GM04504 (cell line): ENCODE measurements at places on chromosomes 5 and 9.
A peak's percentile ranks its signal among the peaks of the same experiment; 100 is the strongest.

DNA sequence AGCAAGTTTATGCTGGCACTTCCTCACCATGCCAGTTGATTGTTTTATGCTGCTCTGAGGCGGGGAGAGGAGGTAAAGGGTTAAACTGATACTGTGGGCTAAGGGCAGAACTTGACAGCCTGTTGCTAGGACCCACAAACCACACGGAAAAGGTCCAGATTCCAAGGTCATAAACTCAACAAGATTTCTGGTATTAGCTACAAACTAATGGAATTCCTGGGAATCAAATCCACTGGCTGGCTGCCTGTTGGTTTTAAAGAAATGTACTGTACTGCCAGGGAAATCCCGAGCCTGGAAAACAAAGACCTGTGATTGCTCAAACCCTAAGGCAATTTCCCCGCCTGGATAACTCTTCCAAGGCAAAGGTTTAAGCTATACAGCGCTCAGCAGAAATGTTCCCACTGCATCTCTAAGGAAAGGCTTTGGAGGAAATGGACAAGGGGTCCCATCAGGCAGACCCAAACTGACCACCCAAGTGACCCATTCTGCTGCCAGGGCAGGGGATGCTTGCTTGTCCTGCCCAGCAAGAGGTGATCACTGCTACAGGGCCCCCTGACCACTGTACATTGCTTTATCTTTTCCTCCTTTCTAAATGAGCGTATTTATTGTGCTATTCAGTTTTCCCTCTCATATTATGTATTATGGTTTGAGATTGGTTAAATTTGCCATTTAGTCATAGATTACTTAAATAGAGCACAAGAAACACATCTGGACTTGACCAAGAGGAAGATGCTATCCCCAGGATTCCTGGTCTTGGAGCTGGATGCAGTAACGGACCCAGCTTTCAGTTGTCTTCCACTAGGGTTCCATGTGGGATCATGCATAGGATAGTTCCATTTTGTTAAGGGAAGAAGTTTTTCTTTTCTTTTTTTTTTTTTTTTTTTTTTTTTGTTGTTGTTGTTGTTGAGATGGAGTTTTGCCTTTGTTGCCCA lies 124.3 kb downstream of the SUSD1 start:
- peak; percentile 96 for DNase-seq

GRCh38 chr5:176413255-176413565 lies 3.1 kb downstream of the CLTB start:
- DNase-seq: no peak

GRCh38 chr9:21754741-21755140 lies 47.7 kb upstream of the MTAP start:
- no peak for DNase-seq

GRCh38 chr5:31626156-31626555 lies 12.8 kb upstream of the PDZD2 start:
- no peak for DNase-seq

DNA sequence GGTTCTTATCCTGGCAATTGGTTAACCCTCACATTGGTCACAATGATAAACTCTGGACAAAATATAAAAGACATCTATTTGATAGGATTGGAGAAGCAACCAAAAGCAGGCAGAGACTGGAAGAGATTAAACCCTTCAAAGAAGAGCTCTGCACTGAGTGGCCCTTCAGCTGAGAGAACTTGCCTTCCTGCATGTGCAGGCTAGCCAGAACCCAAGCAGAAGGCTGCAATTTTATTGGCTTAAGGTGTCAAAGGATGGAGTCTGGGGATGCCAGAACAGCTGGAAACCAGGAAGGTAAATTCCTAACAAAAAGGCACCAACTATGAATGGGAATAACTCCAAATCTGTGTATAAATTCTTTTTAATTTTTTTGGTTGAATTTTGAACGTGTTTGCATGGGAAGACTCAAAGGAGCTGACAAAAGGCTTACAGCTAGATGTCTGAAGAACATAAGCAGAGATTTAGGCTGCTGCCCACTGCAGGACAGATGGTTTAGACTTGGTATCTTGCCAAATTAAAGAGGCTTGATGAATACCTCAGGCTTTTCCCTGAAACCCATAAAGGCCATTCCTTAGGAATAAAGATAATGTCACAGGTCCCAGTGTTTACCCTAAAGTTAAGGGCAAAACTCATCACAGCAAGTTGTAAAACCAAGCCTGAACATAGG lies 66.3 kb downstream of the NR2F1 start:
- DNase-seq: no peak
